ENCODE measurements at places on chromosomes 2 and 18.

DNA sequence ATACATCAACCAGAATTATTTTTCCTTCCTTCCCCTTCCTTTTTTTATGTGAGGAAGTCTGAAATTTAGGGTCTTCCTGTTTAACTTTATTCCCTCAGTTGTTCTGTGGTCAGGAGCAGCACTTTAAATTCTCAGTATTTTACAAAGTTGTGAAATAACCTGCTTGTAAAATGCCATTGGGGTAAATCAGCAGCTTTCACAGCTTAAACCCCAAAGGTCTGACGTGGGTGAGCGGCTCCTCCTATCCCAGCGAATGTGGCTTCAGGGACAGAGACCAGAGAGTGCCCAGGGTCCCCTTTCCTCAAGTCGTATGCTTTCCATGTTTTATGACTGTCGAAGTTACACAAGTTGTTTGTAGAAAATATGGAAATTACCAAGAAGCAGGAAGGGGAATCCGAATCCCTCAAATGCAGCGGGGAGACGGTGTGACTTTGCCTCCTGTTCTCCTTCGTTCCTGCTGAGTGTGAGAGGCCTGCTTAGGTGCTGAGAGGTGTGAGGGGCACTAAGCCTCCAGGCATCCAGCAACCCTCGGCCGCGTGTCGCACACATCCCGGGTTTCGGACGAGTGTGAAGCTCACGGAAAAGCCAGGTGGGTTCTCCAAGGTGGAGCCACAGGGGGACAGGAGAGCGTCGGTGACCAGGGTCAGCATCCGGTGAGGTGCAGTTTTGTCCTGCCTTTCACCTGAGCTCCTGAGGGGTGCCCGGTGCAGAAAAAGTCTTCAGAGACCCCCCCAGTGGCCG is 10.8 kb upstream of the KCNG2 start:
- peak; percentile 59 for DNase-seq

DNA sequence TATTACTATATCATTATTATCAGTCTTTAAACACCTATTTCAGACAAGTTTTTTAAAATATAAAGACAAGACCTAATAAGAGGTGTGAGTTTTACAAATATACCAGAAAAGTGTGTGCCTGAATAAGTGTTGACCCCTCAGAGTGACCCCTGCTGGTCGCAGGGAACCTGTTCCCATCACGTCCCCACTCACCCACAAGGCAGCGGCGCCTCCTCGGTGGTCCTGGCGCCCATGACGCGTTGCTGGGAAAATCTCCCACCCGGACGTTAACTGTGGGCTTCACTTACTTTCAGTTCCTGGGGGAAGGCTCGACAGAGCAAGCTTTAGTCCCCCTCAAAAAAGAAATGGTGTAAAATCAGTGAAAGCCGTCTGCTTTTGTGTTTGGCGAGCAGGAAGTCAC is 93.5 kb downstream of the TMEM18 start:
- no peak for DNase-seq

DNA sequence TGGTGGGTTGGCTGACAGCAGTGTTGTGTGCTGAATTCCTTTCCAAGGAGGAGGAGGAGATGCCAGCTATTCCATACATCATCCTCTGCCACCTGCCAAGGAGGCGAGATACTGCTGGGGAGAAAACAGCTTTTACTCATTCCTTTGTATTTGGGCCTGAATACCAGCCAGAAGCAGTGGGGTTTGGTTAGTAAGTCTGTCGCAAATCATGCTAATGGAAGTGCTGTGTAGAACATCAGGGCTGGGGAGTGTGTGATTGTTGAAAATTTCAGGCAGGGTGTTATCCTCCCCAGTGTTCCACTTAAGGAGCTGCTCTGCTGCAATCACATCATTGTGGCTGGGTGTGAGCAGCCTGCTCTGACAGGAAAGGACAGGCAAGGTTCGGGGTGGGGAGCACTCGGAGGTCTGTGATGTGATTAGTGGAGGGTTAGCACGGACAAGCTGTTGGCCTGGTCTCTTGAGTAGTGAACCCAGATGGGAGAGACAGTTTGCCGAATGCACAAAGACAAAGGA is 128.2 kb upstream of the DLX2 start:
- DNase-seq, result no peak

DNA sequence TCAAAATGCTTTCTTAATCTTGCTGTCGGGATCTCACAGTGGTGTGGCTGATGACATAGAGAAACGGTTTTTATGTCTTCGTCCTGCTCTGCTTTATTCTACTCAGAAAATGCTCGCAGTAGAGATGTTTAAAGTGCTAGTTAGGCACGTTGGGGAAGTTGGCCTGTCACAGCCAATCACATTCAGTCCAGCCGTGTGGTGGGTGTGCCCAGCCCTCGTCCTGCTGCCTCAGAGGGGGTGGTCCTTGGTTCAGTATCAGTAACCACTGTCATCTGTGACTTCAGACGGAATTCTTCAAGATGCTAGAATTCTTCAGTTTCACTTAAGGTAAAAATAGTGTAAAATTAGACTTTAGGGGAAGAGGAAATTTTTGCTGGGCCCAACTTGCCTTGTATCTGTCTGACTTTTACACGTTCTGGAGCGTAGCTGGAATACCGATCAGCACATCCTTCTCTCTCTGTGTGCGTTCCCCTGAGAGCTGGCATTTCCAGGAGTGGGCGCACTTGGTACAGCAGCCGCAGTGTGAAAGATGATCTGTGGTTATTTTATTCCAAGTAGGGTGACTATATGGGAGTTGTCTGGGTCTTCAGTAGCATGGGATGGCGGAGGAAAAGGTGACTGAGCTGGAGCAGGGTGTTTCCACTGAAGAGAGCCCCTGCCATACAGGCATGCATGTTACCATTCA is 18.5 kb downstream of the TRAF3IP1 start:
- DNase-seq, result no peak

DNA sequence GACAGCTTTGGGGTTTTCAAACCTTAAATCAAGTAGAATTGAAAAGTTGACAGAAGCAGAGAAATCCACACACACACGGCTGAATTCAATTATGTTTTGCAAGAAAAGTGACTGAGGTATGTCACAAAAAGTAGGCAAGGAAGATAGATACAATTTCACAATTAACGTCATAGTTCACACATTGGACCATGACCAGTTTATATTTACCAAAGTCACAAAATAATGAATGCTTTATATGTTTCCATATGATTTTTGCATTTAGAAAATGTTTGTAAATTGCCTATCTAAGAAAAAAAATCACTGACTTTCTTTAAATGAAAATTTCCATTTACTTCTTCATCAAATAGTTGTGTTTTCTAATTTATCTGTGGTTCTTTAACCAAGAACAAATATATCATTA is 29.4 kb upstream of the ZNF516 start:
- DNase-seq, result no peak

DNA sequence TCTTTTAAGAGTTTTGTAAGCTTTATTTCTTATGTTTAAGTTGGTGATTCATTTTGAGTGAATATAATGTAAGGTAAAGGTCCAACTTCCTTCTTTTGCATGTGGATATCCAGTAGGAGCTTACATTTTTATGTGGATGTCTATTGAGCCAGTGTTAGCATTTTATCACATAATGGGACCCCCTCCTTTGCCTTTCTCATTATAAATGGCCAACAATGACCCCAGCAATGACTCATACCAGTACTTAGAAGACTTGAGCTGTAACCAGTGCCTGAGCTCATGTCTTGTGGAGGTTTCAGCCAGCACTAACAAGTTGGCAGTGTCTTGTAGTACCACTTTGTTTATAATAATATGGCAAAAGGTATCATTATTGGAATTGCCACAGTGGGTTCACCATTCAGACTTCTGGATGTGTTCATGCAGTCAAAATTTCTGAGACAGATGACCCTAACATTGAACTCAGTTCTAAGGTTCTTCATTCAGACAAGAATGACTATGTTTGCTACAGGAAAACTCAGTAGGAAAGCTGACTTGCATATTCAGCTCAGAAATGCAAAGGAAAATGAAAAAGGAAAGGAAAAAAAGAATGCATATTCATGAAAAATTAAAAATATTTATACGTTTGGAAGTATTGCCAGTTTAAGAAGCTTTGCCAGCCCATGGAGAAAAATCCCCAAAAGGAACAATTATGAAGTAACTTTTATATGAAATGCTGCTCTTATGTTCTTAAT is 41.0 kb downstream of the CDKL4 start:
- no peak for DNase-seq

GRCh38 chr18:62399781-62400308 is 74.7 kb downstream of the TNFRSF11A start:
- DNase-seq, result no peak

DNA sequence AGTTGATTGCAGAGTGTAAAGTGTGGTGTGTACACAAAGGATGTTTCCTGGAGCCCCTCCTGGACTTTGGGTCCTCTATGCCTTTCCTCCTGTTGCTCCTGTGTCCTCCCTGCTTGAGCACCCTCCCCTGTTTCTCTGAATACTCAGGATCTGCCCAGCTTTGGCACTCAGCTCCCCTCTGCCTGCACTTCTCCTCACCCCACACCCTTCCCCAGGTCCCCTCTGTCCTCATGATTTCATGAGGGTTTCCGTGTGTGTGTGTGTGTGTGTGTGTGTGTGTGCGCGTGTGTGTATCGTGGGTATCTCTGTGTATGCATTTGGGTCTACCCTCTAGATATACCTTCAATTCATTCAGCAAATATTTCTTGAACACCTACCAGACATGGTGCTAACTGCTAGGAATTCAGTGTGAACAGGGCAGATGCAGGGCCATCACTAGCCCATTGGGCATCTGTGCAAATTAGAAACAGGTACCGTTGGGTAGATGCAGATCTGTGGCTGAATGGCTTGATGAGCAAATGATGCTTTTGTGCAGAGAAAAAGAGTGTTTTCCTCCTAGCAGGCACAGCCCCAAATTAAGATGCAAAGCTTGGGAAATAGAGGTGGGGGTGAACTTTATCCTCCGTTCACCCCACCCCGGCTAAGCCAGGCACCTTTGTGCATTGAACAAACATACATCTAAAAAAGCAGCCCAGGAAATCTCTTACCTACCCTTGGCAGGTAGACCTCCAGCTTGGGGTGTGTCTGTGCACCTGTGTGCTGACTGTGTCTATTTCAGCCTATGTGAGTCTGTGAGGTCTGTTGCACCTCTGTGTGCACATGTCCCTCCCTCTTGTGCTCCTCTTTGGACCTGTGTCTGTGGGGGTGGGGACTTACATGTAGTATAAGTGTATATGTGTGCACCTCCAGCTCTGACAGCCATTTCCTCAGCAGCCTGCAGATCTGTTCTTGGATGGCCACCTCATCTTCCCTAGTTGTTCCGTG is 60.0 kb upstream of the EPAS1 start:
- no peak for DNase-seq

- no peak for DNase-seq
Measured at GRCh38 chr2:74079522-74080341, 68.0 kb downstream of the BOLA3 start.

DNA sequence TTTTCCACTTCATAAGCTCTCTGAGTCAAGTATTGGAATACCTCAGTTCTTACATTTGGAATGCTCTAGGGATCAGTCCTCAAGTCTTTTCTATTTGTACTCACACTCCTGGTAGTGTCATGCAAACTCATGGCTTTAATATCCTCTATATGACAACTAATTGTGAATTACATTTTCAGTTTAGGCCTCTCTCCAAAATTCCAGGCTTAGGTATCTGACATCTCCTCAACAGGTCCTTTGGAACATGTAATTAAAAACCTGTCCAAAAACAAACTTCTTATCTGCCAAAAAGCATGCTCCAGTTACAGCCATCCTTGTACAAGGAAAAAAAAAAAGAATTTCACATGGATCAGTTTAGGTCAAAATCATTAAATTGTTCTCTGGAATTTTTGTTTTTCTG is 1336.2 kb upstream of the NRXN1 start:
- no peak for DNase-seq

DNA sequence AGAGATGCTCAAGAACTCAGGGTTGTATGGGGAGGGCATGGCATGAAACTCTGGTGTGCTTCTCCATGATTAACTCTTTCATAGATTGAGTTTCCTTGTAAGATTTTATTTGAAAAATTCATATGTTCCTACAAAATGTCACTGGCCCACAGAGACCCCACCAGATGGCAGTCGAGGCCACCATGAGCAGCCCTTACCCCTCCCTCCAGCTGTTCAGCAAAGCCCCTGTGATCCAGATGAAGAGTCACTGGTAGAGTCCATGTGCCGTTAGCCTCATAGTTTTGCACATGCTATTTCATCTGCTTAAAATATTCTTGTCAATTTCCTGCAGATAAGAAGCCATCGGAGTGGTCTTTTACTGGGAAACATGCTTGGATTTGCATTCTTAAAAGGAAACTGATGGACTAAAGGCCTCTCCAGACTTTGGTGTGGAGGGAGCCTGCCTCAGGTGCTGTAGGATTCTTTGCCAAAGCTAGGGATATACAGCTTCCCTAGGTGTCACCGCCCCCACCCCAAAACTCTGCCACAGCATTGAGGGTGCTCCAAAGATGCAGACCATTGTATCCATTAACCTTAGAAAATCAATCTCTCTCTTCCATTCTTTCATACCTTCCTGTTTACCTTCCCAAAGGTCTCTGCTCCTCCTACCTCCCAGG is 18.8 kb downstream of the ZNF385B start:
- peak; percentile 15 for DNase-seq

DNA sequence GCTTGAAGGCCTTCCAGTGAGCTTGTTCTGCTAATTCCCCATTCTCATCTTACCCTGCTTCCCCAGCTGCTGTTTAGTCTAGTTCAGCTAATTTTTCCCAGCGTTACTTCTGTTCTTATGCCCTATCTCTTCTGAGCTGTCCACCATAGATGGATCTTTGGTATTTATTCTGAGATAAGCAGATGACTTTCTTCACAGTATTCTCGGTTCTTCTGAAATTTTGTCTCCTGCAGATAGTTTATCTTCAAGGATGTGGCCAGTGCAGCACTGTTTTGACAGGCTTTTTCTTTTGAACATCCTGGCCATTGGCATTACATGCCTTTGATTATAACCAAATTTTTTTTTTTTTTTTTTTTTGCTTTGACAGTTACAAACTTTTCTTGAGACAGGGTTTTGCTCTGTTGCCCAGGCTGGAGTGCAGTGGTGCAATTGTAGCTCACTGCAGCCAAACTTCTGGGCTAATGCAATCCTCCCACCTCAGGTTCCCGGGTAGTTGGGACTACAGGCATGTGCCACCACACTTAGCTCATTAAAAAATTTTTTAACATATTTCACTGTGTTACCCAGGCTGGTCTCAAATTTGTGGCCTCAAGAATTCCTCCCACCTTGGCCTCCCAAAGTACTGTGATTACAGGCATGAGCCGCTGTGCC is 134.2 kb downstream of the WDSUB1 start:
- no peak for DNase-seq

- DNase-seq, result no peak
Measured at GRCh38 chr2:160076241-160076640, 13.8 kb upstream of the PLA2R1 start.

- no peak for DNase-seq
Measured at GRCh38 chr2:168211664-168212163, 35.7 kb downstream of the STK39 start.

DNA sequence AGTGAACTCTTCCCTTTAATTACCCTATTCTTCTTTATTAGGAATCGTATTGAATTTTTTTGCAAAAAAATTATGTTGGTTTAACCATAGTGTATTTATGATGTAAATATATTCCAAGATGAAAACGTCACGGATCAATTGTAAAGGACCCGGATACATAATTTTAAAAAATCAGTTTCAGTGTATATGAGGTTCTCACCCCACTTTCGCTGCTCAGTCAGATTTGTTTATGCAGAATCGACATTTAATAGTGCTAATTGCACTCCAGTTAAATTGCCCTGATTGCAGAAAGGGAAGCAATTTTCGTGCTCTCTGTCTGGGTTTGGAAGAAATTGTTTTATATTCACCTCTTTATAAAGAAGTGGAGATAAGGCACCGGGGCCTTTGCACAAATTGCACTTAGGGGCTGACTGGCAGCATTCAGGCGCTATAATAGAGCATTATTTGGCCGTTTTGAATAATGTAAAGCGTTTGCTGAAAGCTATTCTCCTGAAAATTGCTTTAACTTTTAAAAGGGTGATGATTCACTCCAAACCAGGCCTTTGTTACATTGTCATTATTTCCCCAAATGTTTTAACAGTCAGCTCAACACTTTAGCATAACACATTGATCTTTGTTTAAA is 3.0 kb upstream of the SP9 start:
- DNase-seq, result no peak

Measured in fibroblast of skin of right biceps (primary cell).